CD8-positive, alpha-beta T cell (primary cell): ENCODE measurements at places on chromosomes 1 and 21.

DNA sequence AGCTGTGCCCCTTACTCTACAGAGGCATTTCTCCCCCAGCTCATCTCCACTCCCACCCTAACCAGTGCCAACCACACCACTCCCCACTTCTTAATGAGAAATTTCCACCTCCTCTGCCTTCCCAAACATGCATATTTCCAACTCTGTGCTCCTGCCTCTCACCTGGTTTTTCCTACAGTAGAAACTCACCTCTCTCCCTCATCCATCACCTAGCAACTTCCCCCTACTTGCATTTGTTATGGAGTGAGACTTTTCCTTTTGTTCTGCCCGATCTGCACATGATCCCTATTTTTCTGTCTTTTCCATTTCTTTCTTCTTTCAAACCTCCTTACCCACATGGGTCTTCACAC is 11.9 kb downstream of the RGS8 start:
- no peak for DNase-seq

DNA sequence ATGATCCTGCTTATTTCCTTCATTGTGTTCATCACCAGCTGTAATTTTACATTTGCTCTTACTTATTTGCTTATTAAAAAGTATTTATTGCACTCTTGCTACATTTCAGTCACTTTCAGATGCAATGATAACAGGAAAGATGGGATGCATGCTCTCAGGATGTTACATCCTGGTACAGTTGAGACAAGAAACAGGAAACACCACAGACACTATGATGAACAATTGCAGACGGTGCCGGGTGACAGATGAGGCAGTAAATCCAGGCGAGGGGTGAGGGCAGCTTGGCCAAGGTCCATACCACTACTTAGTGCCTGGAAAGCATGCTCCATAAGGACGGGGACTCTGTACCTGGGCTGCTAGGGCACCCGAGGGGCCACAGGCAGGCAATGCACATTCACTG is 156.6 kb upstream of the RAB4A start:
- no peak for DNase-seq

DNA sequence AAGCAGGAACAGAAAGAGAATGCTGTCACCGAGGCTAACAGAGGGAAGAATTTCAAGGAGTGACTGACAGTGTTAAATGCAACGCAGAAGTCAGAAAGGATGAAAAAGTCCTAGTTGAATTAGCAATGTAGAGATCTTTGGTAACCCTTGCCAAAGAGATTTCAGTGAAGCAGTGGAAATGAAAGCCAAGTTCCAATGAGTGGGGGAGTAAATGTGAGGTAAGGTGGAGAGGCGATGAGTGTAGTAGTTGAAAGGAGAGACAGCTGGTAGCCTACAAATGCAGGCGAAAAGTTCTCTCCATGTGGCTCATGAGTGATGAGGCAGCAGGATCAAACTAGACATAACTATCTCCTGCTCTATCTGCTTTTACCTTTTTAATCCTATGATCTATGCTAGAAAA is 74.6 kb upstream of the IPO9 start:
- DNase-seq: no peak

GRCh38 chr1:153539395-153540093 is 1.2 kb downstream of the S100A5 start:
- no peak for DNase-seq

GRCh38 chr1:67991546-67991945 is 58.9 kb downstream of the DIRAS3 start:
- DNase-seq: no peak

- no peak for DNase-seq
These were observed 7.5 kb upstream of the TP53BP2 start for GRCh38 chr1:223853275-223853674.

DNA sequence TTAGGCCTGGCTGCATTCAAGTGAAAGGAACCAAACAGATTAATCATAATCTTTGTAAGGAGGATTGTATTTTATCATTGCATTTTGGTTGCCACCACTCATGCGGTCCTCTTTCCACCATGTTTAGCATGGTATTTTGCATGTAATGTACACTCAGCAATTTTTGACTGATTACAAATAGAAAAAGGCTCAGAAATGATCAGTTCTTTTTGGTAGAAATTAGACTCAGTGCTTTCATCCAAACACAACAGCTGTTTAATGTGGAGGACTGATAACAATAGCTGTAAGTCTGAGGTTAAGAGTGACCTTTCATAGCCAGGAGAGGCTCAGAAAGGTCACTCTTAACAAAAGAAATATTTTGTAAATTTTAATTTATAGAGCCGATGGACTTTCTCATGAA is 25.3 kb upstream of the DPH5 start:
- no peak for DNase-seq

- no peak for DNase-seq
These were observed 52.8 kb upstream of the RPL11 start for GRCh38 chr1:23638786-23639241.

DNA sequence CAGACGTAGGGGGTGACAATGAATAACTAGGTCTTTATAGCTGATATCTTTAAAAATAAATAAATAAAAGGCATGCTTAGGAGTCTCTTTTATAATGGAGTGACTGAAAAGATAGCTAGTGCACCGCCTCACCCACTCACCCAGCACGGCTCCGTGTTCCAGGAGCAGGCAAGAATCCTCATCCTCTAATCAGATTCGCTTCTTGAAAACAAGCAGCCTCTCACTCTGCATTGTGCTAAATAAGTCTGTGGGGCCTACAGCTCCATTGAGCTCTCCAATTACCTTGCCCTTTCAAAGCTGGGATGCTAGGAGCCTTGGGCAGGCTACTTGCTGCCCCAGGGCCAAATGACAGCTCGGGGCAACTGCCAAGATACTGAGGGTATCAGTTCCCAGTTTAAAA is 91.5 kb downstream of the TIAM1 start:
- DNase-seq: no peak

- DNase-seq: no peak
These were observed 64.2 kb upstream of the DPH5 start for GRCh38 chr1:101089613-101090338.

DNA sequence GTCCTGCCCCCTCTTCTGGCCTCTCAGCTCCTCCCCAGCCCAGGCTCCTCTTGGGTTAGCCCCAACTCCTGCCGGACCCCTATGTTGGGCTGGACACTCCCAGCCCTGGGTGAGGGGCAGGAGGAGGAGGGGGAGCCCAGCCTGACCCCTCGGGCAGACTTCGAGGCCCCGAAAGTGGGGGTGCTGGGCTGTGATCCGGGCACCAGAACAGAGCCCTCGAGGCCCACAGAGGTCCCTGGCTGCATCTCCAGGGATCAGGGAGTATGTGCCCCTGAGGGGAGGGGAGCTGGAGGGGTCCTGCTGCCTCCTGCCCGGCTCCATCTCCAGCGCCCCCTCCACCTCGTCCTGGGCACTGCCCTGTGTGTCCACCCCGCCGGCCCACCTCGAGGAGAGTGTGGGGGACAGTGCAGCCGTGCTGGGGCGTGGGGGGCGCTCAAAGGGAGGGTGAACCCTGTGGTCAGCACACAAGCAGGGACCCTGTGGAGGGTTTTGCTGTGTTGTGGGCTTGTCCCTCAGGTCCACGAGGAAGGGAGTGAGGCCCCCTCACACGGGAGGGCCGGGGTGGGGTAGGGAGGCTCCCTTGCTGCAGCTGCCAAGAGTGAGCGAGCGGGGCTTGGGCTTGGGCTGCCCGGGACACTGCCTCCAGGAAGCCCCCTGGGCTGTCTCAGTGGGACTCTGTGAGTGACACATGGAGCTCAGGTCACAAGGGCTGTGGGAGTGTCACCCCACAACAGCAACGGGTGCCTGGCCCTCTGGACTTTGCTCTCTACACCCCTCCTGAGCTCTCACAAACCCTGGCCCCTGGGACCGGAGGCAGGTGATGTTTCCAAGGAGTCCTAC is 54.4 kb downstream of the COL18A1 start:
- no peak for DNase-seq

- DNase-seq: no peak
These were observed 61.7 kb upstream of the EDN2 start for GRCh38 chr1:41545996-41546832.

GRCh38 chr1:230262867-230263567 is 163.1 kb downstream of the PGBD5 start:
- DNase-seq: no peak

GRCh38 chr21:35336534-35336933 is 287.4 kb upstream of the RUNX1 start:
- no peak for DNase-seq

GRCh38 chr1:166811691-166812090 is 27.6 kb upstream of the POGK start:
- DNase-seq: no peak

- no peak for DNase-seq
These were observed 568.2 kb downstream of the AJAP1 start for GRCh38 chr1:5222626-5223025.

DNA sequence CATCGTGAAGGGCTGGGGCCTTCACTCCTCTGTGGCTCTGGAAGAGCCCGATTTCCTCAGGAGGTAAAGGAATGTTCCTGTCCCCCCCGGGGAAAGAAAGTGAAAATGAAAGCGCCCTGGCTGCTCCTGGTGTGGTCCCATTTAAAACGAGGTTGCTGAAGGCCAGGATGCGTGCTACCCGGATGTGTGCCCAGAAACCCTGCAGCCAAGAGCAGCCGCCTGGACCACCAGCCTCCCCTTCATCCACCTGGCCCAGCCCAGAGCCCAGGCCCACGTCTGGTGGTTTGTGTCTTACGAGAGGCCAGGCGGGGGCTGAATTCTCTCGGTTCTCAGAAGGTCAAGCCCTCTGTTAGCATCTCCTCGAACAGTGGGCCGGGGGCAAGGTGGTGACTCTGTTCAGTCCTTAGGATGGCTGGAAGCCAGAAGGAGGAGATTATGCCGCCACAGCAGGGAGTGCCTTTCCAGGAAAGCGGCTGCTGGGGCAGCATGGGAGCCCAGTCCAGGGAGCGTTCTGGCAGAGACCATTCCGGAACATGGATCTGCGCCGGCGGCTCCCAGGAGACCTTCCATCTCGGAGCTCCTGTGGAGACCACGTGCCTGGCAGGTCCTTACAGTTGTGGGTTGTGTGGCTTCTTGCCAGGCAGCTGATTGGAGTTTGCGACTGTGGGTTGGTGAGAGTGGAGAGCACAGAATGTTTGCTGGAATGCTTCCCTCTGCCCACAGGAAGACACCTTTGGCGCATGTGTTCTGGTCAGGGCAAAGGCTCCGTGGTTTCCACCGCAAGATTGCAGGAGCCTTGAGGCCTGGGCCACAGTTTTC is 1.4 kb downstream of the GUK1 start:
- DNase-seq: no peak

- no peak for DNase-seq
These were observed 26.9 kb upstream of the BACE2 start for GRCh38 chr21:41141031-41141457.

DNA sequence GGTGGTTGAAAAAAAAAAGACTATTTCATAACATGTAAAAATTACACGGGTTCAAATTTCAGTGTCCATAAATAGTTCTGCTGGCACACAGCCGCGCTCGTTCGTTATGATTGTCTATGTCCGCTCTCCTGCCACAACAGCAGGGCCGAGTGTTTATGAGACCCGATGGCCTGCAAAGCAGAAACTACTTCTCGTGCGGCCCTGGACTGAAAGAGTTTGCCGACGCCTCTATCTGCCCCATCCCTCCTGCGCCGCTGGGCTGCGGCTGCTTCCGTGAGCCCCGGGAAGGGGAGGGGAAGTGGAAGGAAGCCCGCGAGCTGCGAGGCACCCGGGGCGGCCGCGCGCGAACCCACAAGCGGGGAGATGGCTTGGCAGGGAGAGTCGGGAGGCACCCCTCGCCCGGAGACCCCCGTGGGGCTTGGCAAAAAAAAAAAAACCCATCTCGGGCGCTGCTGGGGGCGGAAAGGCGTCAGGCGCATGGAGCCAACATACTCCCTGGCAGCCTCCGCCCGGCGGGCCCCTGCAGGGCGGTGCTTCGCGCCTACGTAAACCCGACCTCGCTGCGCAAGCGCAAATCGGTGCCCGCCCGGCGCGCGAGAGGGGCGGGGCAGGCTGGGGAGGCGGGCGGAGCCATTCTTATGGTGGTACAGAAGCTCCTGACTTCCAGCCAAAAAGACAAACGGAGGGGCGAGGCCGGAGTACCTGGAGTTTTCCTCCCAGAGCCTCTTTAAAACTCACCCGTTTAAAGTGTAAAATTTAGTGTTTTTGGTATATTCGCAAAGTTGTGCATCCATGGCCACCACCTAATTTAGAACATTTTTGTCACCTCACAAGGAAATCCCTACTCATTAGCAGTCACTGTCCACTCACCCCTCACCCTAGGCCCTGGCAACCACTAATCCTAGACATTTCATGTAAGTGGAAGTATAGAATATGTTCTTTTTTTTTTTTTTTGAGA is 8.3 kb downstream of the SLC27A3 start:
- peak; percentile 90 for DNase-seq

DNA sequence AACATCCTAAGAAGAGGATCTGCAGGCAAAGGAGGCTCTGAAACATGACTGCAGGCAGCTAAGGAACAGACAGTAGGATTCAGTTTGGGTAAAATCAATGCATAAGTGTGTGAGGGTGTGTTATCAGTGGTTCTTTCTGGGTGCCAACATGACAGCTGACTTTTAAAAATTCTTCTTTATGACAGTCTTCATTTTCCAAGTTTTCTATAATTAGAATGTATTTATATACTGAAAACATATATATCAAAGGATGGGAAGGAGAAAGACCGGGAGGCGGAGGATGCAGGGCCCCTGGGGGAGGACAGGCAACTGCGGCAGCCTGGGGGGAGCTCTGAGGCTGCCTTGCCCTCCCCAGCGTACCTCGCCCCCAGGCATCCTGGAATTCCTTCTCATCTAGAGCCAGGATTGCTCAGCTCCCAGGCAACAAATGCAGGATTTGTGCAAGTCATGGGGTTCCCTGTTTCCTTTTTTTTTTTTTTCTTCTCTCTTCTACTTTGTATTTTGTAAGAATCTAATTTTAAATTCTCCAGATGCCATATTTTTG is 104.8 kb downstream of the CSMD2 start:
- DNase-seq: no peak

DNA sequence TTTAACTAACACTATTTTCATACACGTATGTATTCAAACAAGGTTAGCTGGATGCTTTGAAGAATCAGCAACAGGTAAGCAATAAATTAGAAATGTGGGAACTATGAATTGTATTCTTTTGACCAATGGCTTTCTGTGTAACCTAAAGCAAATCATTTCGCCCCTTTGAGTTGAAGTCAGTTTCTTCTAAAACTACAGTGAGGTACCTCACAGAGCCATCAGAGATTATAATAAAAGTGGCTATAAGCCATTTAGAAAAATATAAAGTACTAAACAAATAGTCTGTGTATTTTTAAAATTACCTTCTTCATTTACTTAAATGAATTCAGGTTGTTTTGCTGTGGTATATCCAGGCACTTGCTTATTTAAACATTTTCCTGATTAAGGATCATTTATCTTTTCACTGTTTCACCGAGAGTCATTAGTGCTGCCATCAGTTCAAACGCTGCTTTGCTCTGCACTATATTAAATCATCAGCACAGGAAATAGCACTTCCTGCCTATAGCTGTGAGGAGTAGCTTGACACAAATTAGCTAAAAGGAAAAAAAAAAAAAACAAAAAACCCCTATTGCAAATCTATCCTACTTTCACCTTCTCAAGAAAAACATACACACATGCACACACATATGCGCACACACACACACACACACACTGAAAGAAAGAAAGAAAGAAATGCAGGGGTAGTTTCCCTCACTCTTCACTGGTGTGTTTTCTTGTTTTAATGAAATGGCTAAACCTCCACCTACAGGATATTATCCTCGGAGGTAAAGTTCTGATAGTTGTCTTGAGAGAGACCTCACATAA is 39.8 kb upstream of the C1orf105 start:
- DNase-seq: peak; percentile 17
